ENCODE measurements at places on chromosomes 7 and 10.

DNA sequence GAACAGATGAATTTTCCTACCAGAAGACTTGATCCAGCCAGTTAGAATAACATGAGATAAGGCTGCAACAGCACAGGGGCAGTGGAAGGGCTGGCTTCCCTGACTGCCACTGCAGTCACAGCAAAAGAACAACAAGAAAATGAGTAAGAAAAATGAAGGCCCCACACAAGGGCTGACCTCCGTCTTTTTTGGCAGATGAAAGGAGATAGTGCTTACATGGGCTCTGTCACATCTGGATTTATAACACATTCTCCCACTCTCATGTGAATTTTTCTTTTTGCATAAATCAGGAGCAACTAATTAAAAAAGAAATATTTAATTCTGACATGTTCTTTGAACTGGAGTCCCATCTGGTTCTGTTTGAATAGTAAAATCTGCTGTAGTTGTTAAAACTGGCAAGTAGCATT lies 99.6 kb downstream of the NRP1 start:
- no peak for DNase-seq

- DNase-seq, result no peak
These were observed 125.8 kb downstream of the DLG5 start for GRCh38 chr10:77800738-77801266.

DNA sequence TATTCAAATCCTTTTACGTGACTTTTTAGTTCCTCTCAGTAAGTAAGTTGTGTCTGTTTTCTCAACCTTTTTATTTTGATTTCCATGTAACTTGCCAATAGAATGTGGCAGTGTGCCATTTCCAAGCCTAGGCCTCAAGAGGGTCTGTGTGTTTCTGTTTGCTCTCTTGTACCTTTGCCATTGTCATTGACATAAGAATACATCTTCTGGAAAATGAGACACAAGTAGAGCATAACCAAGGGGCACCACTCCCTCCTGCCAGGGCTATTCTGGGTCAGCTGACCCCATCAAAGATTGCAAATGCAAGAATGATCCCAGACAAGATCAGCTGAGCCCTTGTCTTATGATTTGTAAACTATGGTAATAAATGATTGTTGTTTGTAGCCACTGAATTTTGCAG lies 524.0 kb downstream of the IPMK start:
- no peak for DNase-seq

- no peak for DNase-seq
These were observed 249.9 kb upstream of the C7orf33 start for GRCh38 chr7:148340438-148341280.

GRCh38 chr7:32047075-32047474 lies 23.1 kb downstream of the PDE1C start:
- no peak for DNase-seq

DNA sequence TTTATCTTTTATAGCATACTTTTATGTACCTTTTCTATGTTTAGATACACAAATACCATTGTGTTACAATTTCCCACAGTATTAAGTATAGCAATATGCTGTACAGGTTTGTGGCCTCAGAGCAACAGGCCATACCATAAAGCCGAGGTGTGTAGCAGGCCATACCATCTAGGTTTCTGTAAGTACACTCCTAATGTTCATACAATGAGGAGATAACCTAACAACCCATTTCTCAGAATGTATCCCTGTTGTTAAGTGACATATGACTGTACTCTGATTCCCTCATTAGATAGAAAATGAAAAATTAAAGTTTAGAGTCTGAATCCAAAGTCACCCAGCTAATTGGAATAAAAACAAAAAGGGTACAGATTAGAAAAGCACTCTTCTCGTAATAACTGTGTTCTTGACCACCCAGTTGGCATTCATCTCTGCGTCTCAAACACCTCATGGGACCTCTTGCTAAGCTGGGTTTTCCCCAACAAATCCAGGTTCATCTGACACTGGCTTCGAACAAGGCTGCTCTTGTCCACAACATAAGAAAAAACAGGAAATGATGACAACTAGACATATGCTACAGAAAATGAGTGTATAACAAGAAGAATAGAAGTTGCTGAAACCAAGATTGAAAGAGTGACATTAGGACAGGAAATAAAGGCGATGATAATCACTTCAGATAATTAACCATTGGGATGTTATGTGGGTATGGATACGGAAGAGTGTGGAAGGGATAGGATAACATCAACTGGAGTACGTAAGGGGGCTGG lies 1.4 kb downstream of the NDUFB8 start:
- no peak for DNase-seq

GRCh38 chr7:42211938-42212337 lies 25.1 kb downstream of the GLI3 start:
- DNase-seq, result no peak

- DNase-seq, result no peak
These were observed 210.8 kb downstream of the DNAJB6 start for GRCh38 chr7:157547611-157548010.

GRCh38 chr7:96161897-96162296 lies 160.0 kb downstream of the SLC25A13 start:
- DNase-seq, result no peak

DNA sequence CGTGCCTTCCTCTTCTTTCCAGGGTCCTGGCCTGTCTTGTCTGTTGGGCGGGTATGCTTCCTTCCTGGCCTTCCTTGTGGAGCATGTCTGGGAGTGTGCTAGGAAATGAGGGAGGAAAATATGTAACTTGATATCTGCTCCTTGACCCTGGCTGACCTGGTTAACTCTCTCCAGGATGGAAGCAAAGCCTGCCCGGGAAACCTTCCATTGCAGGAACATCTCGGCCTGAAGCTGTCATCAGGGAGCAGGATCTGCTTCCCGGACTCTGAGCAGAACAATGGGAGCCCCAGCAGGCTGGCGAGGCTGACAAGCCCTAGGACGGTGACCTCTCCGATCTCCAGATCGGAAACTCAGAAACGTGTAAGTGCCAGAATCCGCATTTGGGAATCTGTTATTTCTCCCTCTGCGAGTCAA lies 340.3 kb downstream of the FRMD4A start:
- no peak for DNase-seq

DNA sequence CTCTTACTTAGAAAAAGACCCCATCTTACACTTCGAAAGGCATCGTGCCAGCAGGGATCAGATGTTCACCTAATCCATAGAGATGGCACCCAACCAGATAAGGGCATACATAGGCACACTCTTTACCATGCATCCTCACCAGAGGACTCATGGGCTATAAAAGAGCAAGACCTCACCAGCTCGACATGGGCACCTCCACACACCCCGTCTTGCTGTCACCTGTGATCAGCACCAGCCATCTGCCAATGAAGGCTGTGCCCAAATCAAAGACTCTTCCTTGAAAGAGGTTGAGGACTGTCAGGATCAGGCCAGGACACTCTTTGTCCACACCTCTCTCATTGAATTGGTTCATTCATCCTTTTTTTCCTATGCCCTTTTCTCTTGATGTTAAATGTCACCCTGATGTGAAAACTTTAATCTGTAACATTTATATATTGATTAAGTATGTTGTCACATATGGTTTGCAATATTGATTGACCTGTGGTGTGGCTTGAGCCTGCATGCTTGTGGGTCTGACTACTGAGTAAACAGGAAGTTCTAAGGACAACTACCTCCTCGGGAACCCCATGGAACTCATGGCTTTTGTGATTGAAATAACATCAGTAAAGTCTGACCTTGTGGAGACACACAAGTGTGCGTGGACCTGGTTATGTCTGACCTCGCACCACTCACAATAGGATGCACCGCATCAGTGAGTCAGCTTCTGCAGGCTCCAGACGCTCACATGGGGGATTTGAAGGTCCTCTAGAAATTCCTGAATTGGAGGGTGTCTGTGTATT lies 75.5 kb downstream of the HTR5A start:
- DNase-seq, result no peak

- DNase-seq, result no peak
These were observed 12.7 kb downstream of the ACADSB start for GRCh38 chr10:123021517-123021916.

- no peak for DNase-seq
These were observed 138.4 kb upstream of the NFE2L3 start for GRCh38 chr7:26013551-26014083.

DNA sequence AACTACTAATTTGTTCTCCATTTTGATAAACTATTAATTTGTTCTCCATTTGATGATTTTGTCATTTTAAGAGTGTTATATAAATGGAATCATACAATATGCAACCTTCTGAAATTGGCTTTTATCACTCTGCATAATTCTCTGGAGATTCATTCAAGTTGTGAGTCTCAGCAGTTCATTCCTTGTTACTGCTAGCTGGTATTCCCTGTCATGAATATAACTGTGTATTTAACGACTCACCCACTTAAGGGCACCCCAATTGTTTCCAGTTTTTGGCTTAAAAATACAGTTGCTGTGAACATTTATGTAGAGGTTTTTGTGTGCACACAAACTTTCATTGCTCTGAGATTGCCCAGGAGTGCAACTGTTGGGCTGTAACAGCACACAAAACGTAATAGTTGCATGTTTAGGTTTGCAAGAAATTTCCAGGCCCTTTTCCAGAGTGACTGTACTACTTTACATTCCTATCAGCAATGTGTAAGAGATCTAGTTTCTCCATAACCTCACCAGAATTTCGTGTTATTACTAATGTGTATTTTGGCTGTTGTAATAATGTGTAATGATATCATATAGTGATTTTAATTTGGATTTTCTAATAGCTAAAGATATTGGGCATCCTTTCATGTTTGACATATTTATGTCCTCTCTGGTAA lies 153.2 kb upstream of the ADCY1 start:
- no peak for DNase-seq

DNA sequence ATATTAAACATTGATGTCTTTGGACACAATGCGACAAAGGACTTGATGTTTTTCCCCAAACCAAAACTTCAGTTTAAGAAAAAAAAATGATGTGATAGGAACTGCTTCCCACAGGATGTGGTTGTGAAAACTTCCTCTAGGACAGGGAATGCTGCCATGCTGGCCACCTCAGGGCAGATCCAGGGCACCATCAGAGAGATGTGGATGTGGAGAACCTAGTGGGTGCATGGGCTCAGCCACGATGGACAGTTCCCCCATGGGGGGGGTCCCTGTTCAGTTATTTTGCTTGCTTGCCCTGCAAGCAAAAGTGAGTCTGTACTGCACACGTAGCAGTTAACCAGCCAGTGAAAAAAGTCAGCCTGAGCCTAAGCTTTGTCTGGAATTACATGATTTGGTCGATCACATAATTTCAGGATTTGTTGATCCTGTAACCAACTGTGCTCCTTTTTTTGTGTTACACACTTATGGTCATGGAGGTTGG lies 36.3 kb downstream of the LAMB4 start:
- no peak for DNase-seq

DNA sequence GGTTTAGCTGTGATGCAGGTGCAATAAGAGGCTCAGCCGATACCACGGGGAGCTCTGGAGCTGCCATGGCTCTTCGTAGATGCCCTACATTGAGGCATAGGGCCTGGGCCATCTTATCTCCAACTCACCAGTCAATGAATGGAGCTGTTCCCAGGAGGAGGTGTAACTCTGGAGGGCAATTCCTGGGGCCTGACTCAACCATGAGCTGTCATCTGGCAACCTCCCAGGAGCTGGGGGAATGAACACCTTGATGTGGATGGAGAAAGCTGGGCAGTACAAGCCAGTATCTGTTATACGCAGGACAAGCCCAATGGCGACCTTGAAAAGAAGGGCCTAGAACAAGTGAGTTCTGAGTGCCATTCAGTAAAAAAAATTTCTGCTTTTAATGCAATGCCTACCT lies 224.0 kb upstream of the PLXDC2 start:
- no peak for DNase-seq

DNA sequence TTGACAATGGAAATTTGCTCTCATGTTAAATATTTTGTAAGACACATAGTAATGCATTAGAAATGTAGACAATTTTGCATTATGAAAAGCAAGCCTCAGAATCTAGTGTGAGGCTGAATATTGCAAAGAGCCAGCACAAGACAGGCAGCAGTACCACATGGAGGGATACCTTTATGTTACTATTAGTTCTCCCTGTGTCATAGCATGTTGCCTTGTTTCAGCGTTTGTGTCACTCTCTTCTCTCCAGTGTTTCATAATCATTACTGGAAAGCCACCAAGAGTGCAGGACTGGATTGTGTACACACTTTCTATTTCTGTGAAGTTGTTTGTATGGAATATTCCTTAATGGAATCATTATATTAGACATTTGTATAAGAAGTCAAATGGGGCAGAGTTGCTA lies 8.5 kb downstream of the AHR start:
- no peak for DNase-seq

- no peak for DNase-seq
These were observed 18.4 kb downstream of the ARL4A start for GRCh38 chr7:12705878-12706277.

- DNase-seq, result no peak
These were observed 1.3 kb downstream of the CNNM1 start for GRCh38 chr10:99330347-99330924.

- DNase-seq, result no peak
These were observed 7.7 kb downstream of the PON1 start for GRCh38 chr7:95316588-95316987.

GRCh38 chr10:88184543-88185297 lies 321.3 kb downstream of the PTEN start:
- DNase-seq, result no peak

- DNase-seq, result no peak
These were observed 93.2 kb downstream of the REEP3 start for GRCh38 chr10:63614371-63614891.

- no peak for DNase-seq
These were observed 25.8 kb downstream of the FBXL13 start for GRCh38 chr7:103048833-103049232.

- DNase-seq, result no peak
These were observed 83.7 kb downstream of the CCNY start for GRCh38 chr10:35420044-35420443.

GRCh38 chr10:13309792-13310191 lies 9.9 kb upstream of the PHYH start:
- DNase-seq, result no peak

- DNase-seq, result no peak
These were observed 20.2 kb downstream of the PLPP4 start for GRCh38 chr10:120477021-120477742.

- DNase-seq, result peak; percentile 78
These were observed 19.7 kb downstream of the MXI1 start for GRCh38 chr10:110226926-110227641.

DNA sequence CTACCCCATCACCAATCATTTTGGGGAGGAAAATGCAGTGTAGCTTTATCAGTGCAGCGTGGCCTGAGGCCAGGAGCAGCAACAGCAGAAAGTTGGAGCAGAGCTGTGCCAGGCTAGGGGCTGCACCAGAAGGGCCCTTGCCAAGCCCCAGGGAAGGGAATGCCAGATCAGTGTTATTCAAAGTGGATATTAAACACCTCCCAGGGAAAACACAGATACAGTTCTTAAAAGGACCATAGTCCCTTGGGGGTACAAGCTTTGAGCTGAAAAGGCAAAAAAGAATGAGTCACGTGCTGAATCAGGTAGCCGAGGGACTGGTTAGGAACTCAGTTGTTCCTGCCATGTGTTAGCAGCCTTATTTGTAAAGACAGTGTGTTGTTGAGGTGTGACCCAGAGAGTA lies 54.0 kb downstream of the GSDME start:
- no peak for DNase-seq

GRCh38 chr10:62853710-62854109 lies 37.5 kb upstream of the EGR2 start:
- DNase-seq, result peak; percentile 38

GRCh38 chr10:92688927-92689662 lies 660 bp upstream of the HHEX start:
- DNase-seq, result peak; percentile 19
